ENCODE measurements at places on chromosomes 12 and 14.

DNA sequence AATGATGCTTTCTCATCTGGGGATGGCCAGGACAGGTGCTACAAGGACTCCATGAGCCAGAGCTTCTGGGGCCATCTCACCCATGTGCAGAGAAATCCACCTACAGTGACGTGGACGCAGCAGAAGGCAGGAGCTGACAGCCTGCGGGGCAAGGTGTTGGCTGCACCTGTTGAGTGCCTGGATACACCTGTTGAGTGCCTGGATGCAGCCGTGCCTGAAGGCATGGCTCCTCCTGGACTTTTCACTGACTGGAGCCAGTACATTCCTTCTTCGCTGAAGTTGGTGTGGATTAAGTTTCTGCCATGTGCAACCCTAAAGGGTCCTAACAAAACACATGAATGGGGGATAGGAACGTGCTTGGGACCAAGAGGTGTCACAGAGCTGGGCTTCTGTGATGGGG is 7.4 kb upstream of the DIO3 start:
- DNase-seq = no peak

DNA sequence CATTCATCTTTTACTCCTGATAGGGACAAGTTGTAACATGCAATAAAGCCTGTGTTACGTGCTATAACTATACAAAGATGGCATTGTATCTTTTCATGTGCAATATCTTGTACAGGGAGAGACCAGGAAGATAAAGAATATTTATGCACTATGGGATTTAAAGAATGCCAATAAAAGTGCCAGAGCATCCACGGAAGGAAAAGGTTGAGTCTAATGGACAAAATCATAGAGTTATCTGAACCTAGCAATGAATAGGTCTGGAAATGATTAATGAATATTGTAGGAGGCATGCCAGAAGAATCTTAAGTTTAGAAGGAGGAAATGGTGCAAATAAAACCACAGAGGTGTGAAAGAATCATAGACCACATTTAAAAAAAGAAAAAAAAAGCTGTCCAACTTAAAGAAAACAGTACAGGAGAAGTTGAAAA is 263.9 kb downstream of the KCNC2 start:
- no peak for DNase-seq

- DNase-seq = no peak
Observed at GRCh38 chr14:72463291-72463866, 430.5 kb downstream of the DPF3 start.

DNA sequence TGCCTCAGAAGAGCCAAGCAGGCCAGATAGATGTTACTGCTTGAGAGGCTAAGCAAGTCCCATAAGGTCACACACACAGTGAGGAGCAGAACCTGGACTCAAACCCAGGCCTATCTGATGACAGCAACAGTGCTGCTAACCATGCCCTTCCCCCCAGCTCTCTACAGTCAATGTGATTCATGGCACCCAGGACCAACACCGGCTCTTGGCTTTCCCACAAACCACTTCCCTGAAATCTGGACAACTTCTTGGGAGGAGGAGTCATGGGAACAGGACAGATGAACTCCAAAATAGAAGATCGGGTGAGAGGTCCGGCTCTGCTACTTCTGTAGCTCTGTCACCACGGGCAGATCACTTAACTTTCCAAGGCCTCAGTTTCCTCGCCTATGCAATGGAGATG is 716 bp upstream of the PTGDR start:
- DNase-seq = no peak

DNA sequence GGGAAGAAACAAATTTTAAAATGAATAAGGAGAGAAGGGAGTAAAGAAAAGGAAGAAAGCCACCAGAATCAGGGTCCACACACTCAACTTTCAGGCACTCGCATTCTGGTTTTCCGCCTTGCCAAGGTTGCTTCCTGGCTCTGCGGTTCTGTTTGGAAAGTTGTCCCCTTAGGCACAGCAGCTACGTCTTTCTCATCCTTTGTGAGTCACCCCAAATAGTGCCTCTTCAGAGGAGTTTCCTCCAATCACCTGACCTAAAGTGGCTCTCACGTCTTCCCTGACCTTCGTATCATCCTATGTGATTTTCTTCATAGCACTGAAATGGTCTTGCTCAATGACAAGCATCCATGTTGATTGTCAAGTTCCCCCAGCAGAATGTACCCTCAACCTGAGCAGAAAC is 99.5 kb upstream of the TMCC3 start:
- DNase-seq = no peak

DNA sequence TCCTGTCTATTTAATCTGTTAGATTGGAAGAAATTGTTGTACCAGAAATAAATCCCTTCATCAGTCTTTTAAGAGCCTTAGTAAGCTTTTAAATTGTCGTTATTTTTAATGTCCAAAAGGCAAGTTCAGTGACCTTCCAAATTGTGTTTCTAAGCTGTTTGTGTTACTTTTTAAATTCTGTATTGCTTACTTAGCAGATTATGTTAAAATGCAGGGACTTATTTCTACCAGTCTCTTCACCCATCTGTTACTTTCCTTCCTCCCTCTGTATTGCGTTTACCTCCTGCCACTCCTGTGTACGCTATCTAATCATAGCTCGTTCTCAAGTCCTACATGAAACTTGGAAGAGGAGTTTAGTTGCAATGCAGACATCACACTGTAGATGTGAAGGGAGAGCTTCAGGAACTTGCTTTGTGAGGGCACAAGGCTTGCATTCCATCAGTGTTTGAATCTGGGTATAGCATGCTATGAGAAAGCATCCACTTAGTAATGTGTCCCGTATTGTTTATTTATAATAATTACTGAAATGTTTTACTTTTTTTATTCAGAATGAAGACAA is 406.5 kb upstream of the RGS6 start:
- DNase-seq = no peak

DNA sequence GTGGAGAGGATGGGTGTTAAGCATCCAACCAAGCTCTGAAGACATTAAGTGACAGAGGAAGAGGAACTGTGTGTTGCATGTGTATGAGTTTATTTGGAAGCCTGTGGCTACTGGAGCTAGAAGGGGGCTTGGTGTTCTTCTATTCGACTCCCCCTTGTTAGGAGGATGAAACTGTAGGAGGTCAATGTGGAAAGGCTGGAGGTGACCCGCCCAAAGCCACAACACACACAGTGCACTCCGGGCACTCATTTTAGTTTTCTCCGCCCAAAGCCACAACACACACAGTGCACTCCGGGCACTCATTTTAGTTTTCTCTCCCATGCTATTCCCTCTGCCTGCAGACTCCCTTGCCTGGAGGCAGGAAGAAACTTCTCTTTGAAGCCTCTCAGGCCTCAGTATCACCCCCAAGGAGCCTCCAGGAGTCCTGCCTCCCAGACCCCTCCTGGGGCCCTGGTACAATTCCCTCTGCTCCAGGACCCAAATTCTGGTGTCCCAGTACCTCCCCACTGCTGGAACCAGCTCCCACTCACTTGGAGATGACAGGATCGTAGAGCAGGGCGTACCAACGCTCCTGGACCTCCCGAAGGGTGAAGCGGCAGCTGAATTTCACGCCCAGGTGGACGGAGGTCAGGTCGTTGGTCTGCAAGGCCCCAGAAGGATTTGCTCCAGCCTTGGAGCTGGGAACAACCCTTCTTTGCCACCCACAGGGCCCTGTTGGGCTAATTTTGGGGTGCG is 3.8 kb downstream of the MCRS1 start:
- DNase-seq = no peak

DNA sequence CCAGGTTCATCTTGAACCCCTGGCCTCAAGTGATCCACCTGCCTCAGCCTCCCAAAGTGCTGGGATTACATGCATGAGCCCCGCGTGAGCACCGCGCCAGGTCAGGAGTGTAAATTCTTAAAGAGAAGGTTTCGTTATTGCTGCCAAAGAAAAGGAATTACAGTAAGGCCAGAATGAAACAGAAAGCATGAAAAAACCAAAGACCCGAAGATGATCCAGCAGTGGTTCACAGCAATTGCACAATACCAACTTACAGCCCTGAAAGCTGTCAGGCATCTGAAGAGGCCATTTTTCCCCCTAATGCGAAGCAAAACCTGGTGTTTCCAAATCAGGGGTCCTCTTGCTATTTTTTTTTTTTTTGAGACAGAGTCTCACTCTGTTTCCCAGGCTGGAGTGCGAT is 10.3 kb downstream of the RBM23 start:
- DNase-seq = no peak

- no peak for DNase-seq
Observed at GRCh38 chr12:22876262-22876661, 251.3 kb downstream of the ETNK1 start.

- no peak for DNase-seq
Observed at GRCh38 chr14:55026441-55026792, 482 bp downstream of the WDHD1 start.

DNA sequence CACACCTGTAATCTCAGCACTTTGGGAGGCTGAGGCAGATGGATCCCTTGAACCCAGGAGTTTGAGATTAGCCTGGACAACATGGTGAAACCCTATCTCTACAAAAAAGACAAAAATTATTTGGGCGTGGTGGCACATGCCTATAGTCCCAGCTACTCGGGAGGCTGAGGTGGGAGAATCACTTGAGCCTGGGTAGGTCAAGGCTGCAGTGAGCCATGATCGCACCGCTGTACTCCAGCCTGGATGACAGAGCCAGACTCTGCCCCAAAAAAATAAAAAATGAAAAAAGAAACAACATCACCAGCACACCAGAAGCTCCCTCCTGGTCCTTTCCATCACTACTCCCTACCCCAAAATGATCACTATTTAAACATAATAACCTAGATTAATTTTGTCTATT is 2.6 kb downstream of the VEZT start:
- DNase-seq = no peak

- no peak for DNase-seq
Observed at GRCh38 chr14:57058319-57058718, 210.4 kb downstream of the EXOC5 start.

DNA sequence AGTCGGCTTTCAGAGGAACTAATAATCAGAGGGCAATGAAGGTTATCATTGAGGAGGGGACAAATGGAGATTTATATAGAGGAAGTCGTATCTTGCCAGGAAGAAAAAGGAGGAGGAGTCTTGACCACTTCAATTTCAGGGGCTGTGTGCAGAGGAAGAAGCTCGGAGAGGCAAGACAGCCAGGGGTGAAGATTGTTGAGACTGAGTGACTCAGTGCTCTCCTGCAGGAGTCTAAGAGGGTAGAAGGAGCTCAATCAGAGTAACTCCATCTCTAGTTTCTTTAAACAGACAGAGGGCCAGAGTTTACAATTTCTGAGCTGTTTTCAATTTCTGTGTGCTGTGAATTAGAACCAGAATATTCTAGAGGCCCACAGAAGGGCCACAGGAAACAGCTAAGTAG is 439.3 kb upstream of the PRICKLE1 start:
- no peak for DNase-seq

DNA sequence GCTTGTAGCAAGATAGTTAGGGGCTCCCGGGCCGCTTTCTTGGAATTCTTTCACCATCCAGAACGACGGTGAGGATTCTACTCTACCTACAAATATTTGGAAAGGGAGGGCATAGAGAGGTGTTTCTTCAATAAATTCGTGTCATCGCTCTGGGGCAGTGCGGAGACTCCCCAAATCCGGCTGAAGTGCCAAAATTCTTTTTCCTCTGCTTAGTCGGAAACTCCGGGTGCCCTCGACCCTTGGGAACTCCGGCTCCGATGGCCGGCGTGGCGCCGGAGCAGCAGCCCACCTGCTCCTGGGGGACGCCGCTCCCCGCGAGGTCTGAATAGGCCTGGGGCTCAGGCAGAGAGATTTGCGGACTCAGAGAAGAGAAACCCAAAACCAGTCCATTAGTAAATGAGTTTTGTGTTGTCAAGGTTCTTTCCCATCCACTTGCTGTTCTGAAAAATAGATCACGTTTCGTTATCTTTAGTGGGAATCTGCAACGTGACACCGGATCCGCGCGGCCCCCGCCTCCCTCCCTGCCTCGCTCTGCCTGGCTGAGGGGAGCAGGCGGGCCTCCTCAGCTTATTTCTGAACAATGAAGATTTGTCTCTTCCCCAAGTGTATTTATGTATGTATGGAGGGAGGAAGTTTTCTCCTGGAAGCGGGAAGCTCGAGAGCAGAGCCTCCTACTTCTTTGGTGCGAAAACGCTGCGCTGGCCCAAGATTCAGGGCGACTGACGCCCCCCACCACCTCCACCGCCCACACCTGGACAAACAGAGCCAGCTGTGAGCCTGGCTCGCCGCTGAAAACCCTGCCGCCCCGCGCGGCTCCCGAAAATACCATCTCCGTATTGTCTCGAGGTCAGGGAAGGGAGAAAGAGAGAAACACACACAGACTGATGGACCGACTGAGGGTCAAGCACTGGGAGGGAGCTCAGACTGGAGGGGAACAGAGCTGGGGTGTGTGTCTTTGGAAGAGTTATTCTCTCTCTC is 3.7 kb upstream of the SIX1 start:
- no peak for DNase-seq

DNA sequence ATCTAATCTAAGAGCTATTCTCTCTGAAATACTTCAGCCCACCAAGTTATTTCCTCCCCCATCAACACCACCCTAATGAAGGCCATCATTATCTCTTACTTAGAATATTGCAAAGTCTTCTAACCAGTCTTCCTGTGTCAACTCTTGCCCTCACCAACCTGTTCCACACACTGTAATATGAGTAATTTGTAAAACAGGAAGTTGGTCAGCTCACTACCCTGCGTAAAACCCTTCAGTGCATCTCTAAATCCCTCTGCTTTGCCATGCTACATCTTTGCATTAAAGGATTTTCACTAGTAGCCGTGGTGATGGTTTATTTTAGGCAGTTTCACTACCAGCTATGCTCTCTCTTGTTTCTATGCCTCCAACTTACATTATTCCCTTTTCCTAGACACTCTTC is 70.0 kb downstream of the KIF21A start:
- DNase-seq = no peak

GRCh38 chr12:61915420-61915819 is 344.8 kb upstream of the USP15 start:
- no peak for DNase-seq

GRCh38 chr14:84991021-84991420 is 538.9 kb upstream of the FLRT2 start:
- DNase-seq = no peak

GRCh38 chr14:45284802-45285201 is 31.8 kb upstream of the MIS18BP1 start:
- no peak for DNase-seq

DNA sequence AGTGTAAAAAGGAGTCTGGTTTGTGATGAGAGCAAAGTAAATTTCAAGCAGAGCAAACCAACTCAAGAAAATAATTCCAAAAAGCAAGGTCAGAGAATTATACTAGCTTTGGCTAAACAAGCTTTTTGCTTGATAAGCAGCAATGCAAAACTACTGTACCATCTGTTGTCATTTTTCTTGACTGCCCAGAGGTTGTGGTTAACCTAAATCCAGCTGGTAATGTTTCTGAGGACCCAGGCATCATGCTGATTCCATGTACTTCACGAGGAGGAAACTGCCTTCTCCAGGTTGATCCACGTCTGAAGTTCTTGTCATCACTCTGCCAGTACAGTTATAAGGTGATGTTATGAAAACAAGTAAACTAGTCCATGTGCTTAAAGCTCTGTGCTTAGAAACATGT is 185.2 kb downstream of the ACSS3 start:
- DNase-seq = no peak

GRCh38 chr12:56631790-56632700 is 1.9 kb upstream of the BAZ2A start:
- DNase-seq = no peak

- no peak for DNase-seq
Observed at GRCh38 chr12:128820253-128820652, 3.5 kb downstream of the SLC15A4 start.

- no peak for DNase-seq
Observed at GRCh38 chr12:80217011-80217535, 117.7 kb downstream of the OTOGL start.

Measured in left renal pelvis (tissue), 4 donors.